ENCODE measurements at places on chromosomes 6 and 20. TPM values are rescaled to one million over a fixed set of nuclear protein-coding genes. Genes with fewer than 3 reads are reported as not detected.

DNA sequence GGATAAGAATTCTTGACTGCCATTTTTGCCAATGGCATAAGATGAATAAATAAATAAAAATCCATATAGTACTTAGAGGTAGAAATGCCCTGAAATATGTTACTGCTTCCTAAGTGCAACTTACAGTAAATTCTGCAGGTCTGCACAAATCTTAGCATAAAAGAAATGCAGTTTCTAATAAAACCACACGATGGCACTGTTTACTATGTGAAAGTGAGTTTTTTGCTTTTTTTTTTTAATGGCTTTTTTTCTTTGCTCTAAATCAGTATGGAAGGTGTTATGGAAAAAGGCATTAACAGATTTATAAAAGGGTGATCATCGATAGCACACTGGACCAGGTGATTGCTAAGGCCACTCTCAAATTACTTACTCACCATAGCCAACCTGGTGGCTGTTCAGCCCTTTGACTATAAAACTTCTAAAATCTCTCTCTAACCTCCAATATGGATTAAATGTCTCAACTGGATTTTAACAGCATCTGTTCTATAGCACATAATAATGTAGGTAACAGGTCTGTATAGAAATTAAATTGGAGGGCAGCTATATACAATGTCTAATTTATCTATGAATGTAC is 45.8 kb downstream of the AHI1 start:
- no peak for DNase-seq

DNA sequence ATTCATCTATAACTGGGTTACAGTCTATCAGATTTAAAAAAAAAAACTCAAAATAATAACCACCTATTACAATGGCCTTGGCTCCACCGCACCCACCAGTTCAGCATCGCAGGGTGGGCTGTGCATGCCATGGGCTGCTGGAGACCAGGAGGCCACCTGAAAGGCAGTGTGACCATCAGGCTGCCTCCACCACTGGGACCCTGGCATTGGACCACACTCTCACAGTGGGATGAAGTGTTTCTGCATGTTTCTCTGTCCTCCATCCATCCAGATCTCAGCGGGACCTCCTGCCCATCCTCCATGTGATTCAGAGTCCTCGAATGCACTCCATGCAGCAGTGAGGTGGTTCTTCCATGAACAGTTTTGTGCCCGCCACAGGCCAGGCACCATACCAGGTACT is 206.1 kb upstream of the CST7 start:
- no peak for DNase-seq

GRCh38 chr20:3046677-3047462 is 1.0 kb downstream of the MRPS26 start:
- no peak for DNase-seq

DNA sequence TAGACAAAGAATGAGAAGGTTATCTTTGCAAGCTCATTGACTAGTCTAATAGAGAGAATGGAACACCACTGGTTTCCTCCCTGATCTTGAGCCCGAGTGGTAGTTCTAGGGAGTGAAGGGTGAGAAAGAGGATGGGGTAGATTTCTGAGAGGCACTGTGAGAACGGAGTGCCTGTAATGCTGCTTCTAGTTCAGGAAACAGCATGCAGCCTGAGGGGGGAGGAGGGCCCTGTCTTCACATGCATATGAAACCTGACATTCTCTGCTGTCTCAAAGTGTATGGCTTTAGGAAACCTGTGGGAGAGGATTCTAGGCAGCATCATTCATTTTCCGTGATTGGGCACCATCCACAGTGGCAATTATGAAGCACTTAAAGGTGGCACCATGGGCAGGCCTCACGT is 259.4 kb upstream of the MAN1A1 start:
- no peak for DNase-seq

DNA sequence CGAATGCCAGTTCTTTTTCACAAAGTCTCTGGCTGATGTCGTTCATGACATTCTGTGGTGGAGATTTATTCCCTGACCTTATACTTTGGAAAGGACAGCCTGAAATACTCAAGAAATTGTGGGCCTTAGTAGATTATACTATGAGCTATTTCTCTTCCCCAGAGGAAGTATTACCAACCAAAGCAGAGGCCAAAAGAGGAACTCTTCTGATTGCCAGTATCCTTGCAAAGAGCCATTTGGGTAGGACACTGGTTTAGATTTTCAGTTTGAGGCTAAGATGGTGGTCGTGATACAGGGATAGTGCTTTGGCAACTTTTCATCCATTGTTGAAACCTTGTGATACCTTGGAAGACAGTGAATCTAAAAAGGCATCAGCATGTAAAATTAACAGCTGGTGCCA is 327.3 kb downstream of the HACE1 start:
- no peak for DNase-seq

DNA sequence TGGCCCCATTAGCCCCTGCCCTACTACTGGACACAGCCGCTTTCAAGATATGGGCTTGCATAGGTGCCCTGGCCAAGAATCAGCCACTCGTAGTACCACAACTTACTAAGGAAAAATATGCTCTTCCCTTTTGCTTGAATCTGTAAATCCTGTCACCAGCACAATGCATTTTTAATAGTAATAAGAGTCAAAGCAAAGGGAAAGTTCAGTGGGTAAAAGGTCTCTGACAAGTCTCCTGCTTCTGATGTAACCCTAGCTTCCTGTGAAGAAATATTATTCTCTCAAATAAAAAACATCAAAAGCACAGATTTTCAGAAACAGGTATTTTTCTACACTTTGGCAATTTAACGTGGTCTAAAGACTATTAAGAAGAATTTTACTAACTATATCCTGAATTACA is 373.8 kb downstream of the GJA1 start:
- DNase-seq = no peak

- no peak for DNase-seq
Observed at GRCh38 chr6:89750338-89750737, 69.3 kb downstream of the MDN1 start.

DNA sequence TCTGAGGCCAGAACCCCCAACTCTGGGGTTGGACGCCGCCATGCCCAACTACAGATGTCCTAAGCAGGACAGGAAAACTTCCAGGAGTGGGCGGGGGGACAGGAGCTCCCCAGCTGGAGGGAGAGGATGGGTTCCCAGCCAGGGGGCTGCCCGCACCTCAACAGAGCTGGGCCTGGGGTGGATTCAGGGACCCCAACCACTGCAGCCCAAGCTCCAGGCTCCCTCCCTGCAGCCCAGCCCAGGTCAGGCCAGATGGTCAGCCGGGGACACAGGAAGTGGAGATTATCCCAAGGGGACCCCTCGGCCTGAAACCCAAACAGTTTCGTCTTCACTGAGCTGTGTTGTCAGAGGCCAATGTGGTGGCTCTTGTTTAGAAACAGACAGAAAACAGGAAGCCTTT is 9.4 kb downstream of the LAMA5 start:
- peak; percentile 33 for DNase-seq

- no peak for DNase-seq
Observed at GRCh38 chr6:83517500-83517899, 5.2 kb downstream of the PRSS35 start.

DNA sequence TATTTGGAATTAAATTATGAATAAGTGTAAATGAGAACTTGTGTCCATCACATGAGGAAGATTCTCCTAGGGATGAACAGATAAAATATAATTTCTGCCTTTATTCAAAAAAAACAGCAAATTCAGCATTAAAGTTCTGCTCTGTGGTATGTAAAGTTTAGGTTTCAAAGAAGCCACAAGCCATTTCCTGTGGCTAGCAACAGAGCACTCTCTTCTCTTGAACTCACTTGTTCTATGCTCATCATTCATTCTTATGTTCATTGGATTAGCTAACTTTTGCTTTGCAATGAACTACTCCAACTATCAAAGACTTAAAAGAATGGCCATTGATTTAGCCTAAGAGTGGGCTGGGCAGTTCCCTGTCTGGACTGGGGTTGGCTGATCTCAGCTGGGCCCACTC is 20.8 kb upstream of the SNRPB2 start:
- no peak for DNase-seq

DNA sequence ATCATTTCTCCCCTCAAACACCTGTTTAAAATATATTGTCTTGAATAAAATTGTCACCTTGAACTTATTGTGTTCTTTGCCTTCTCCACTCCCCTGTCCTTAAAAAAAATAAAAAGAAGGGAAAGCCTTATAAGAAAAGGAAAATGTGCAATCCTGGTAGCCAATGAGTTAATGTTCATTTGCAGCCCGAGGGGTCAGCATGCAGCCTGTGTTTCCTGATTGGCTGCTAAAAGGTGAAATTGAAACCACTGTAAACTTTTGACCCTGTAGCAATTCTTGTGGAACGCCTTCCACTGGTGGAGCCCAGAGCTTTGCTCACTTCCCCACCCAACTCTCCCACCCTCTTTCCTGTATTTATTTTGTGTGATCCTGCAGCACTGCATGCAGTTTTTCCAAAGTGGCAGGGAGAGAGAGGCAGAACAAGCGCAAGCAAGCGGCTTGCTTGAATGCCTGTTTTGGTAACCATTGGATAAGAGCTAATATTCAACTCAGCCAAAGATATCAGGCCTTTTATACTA is 74.9 kb downstream of the NCOA3 start:
- DNase-seq = peak; percentile 42

DNA sequence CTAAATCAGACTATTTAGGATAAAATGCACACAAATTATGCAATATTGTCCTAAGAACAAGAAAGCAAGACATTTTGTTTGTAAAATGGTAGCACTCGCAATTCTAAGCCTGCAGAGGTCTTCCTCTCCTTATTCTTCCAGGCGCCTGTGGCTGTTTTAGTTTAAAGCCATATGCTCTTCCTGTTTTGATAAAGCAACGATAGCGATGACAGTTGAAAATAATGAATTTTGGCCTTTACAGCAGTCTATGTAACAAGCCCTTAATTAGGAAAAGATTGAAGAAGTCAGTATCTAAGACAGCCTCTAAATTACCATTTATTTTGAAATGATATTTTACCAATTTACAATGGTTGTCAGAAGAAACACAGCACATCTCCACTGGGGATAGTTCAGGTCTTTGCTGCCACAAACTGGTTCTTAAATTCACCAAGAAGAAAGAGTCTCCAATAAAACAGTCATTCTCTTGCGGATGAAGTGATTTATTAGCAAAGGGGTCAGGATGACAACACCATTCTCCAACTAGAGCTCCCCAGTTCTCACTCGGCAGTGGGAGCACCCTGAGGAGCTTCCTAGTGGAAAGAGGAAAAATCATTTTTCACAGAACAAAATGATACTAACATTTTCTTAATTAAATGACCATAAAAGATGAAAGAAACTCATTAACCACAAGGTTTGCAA is 21.4 kb downstream of the UBE3D start:
- DNase-seq = no peak

DNA sequence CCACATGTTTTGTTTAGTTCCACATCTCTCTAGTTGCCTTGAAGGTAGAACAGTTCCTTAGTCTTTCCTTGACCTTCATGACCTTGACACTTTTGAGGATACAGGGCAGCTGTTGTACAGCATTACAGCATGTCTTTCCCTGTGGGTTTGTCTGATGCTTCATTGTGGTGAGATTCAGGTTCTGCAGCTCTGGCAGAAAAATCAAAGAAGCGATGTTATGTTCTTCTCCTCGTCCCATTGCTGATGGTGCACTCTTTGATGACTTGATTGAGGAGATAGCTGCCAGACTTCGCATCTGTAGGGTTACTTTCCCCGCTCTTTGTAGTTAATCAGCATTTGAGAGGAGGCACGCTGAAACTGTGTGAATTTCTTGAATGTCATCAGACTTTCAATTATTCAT is 12.0 kb downstream of the CEBPB start:
- no peak for DNase-seq

GRCh38 chr6:3654898-3655297 is 96.6 kb downstream of the PXDC1 start:
- DNase-seq = no peak

DNA sequence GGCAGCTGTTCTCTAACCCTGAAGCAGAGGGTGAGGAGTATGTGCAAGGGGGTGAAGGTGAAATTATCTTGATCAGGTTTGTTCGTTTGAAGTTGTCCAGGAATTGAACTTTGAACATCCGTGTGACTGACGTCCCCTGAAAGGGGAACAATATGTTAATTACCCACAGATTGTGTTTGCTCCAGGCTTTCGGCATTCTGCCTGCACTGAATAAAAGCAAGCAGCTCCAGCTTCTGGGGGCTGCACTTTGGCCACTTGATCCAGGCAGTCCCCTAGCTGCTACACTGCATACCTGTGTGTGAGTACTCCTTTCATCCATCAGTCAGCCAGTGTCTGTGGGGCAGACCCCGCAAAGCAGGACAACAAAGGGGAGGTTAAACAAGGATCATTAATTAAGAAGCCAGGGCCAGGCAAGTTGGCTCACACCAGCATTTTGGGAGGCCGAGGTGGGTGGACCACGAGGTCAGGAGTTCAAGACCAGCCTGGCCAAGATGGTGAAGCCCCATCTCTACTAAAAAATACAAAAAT is 104.8 kb upstream of the BTN3A2 start:
- DNase-seq = no peak

DNA sequence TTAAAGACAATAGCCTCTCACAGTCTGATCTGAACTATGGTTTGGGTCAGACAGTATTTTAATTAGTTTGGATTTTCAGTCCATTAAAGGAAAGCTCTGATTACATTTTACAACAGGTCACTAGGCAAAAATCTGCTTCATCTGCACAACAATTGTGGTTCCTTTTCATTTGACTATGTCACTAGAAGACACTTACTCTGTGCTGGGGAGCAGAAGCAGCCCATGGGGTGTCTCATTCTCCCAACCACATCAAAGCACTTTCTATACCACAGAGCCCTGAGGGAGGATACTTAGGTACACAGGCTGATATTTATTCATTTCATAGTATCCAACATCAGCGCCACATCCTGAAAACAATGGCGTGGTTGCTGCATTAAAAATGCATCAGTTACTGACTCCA is 36.6 kb upstream of the HDAC2 start:
- DNase-seq = no peak

- DNase-seq = no peak
Observed at GRCh38 chr6:142846459-142846831, 98.5 kb downstream of the HIVEP2 start.

DNA sequence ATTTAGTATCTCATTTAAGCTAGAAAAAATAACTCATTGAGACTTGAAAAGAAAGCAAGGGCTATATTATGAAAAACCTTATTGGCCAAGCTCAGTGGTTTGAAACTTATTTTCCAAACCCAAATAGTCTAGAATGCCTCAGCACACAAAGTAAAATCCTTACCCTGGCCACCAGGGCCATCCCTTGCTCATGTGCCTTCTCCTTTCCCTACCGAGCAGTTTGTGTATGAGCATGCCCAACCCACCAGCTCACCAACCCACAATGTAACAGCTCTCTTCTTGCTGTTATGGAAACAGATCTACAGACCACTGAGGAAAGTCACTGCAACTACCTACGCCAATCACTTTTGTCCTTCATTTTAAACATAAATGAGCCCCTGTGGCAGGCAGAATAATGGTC is 79.6 kb upstream of the CARMIL1 start:
- DNase-seq = no peak

GRCh38 chr6:145110109-145110508 is 625.2 kb downstream of the EPM2A start:
- DNase-seq = no peak

GRCh38 chr20:43508604-43509040 is 1.1 kb downstream of the L3MBTL1 start:
- no peak for DNase-seq

GRCh38 chr20:38640521-38640920 is 38.9 kb downstream of the ARHGAP40 start:
- DNase-seq = no peak

Gene ABHD16B
- not detected for total RNA-seq

Gene C20orf202
- 0.41 TPM for total RNA-seq

Gene OR2H1
- not detected for total RNA-seq

Gene CPNE5
- total RNA-seq = 26.5 TPM

Gene PLN
- 2,329 TPM for total RNA-seq
